ENCODE measurements at places on chromosomes 11 and 22. TPM values are rescaled to one million over a fixed set of nuclear protein-coding genes. Genes with fewer than 3 reads are reported as not detected.

DNA sequence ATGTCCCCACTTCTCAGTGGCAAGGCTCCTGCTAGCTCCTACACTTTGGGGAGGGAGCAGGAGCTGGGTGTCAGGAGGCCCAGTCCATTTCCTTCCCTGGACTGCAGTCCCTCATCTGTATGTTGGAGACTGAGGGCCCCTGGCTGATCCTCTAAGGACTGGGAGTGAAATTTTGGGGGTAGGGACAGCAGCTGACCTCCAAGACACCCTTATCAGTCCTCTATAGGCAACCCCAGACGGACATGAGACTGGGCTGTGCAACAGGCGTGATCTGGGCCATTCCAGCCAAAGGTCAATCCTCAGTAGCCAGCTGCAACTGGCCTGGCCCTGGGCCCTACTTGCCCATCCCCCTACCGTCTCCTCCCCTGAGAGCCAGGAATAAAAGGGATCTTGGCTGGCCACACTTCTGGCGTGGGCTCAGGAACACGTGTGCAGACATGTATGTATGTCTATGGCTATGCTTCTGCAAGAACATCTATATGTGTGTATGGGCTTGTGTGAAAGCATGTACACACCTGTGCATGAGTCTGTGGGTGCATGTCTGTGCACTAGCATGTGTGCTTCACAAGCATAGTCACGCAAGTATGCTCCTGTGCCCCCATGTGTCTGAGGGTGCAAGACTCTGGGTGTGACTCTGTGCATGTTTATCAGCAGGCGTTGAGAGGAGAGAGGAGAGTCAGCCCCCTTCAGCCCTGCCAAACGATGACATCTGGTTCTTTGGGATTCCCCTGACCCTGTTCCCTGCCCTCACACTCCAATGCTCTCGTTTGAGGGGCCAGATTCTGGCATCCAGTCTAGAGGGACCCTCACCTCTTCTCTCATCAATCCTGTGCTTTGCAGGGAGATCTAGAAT is 24.6 kb upstream of the DGAT2 start:
- H3K4me1 ChIP-seq, result no peaks in the 10 kb centered on the region
- no peak overlapping the region for H3K4me3 ChIP-seq
- no peak overlapping the region for H3K27ac ChIP-seq
- DNase-seq, result no peak
- no peaks in the 10 kb centered on the region for H3K36me3 ChIP-seq

- DNase-seq, result peak; percentile 68
- no peak overlapping the region for H3K27ac ChIP-seq
- no peak overlapping the region for H3K4me3 ChIP-seq
- no peaks in the 10 kb centered on the region for H3K36me3 ChIP-seq
These were observed 1.6 kb upstream of the BCR start for GRCh38 chr22:23178512-23179254.

GRCh38 chr11:1873048-1873812 is 18.5 kb downstream of the PRR33 start:
- no peaks in the 10 kb centered on the region for H3K4me1 ChIP-seq
- no peaks in the 10 kb centered on the region for H3K36me3 ChIP-seq
- no peak for DNase-seq
- H3K27ac ChIP-seq, result no peak overlapping the region
- peaks cover 28% of the 10 kb centered on the region for H3K27me3 ChIP-seq

GRCh38 chr22:42294034-42294985 is 23.9 kb upstream of the TCF20 start:
- peak; percentile 23 for DNase-seq
- H3K36me3 ChIP-seq, result no peaks in the 10 kb centered on the region
- H3K27ac ChIP-seq, result no peak overlapping the region
- no peaks in the 10 kb centered on the region for H3K27me3 ChIP-seq
- no peak overlapping the region for H3K4me3 ChIP-seq

DNA sequence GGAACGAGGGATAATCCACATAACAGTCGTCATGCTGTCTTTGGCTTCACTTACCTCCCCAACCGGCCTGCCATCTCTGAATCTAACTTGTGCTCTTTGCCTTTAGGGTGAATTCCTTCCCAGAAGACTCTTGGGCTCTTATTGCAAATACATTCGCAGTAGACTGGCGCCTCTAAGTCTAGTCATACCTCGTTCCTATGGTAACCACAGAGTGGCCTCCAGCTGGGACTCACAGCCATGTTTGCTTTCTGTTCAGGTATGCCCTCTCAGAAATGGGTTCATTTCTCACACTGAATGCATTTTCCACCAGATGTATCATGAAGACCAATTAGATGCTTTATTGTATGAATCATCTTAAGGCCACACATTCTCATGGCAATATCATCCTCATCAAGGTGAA is 112.7 kb downstream of the FAR1 start:
- no peaks in the 10 kb centered on the region for H3K4me1 ChIP-seq
- H3K4me3 ChIP-seq, result no peak overlapping the region
- H3K36me3 ChIP-seq, result no peaks in the 10 kb centered on the region

- H3K27ac ChIP-seq, result no peak overlapping the region
- H3K36me3 ChIP-seq, result no peaks in the 10 kb centered on the region
- peaks cover 77% of the 10 kb centered on the region for H3K27me3 ChIP-seq
- H3K4me3 ChIP-seq, result no peak overlapping the region
- H3K4me1 ChIP-seq, result no peaks in the 10 kb centered on the region
These were observed 90.0 kb downstream of the GRIK4 start for GRCh38 chr11:120601536-120601935.

GRCh38 chr22:43698403-43698802 is 113.7 kb downstream of the EFCAB6 start:
- H3K27me3 ChIP-seq, result 0 out of 2 replicates have a peak, but pooled peaks cover 5% of the 10 kb centered on the region
- DNase-seq, result no peak
- no peak overlapping the region for H3K27ac ChIP-seq
- no peaks in the 10 kb centered on the region for H3K4me1 ChIP-seq
- H3K4me3 ChIP-seq, result no peak overlapping the region

- peak overlapping the region; percentile 99 for H3K27ac ChIP-seq
- no peaks in the 10 kb centered on the region for H3K27me3 ChIP-seq
- H3K36me3 ChIP-seq, result peaks cover 37% of the 10 kb centered on the region
- DNase-seq, result peak; percentile 79
These were observed 70.2 kb upstream of the PPARA start for GRCh38 chr22:46079861-46080821.

GRCh38 chr11:1354125-1354938 is 35.4 kb upstream of the BRSK2 start:
- no peak overlapping the region for H3K27ac ChIP-seq
- H3K4me1 ChIP-seq, result no peaks in the 10 kb centered on the region
- H3K4me3 ChIP-seq, result no peak overlapping the region
- H3K27me3 ChIP-seq, result peaks cover 11% of the 10 kb centered on the region
- no peaks in the 10 kb centered on the region for H3K36me3 ChIP-seq
- no peak for DNase-seq

- no peak overlapping the region for H3K27ac ChIP-seq
- H3K36me3 ChIP-seq, result no peaks in the 10 kb centered on the region
- no peaks in the 10 kb centered on the region for H3K4me1 ChIP-seq
- no peak for DNase-seq
- peaks cover 66% of the 10 kb centered on the region for H3K27me3 ChIP-seq
- no peak overlapping the region for H3K4me3 ChIP-seq
These were observed 165.6 kb downstream of the RCN1 start for GRCh38 chr11:32256466-32256865.

GRCh38 chr11:121614636-121615240 is 162.0 kb upstream of the SORL1-AS1 start:
- no peaks in the 10 kb centered on the region for H3K27me3 ChIP-seq
- H3K36me3 ChIP-seq, result peaks cover 36% of the 10 kb centered on the region
- DNase-seq, result peak; percentile 80
- no peak overlapping the region for H3K4me3 ChIP-seq

The TREH gene
- not detected for total RNA-seq

The CHADL gene
- 1.2 TPM for total RNA-seq
